ENCODE measurements at places on chromosomes 5 and 9.

DNA sequence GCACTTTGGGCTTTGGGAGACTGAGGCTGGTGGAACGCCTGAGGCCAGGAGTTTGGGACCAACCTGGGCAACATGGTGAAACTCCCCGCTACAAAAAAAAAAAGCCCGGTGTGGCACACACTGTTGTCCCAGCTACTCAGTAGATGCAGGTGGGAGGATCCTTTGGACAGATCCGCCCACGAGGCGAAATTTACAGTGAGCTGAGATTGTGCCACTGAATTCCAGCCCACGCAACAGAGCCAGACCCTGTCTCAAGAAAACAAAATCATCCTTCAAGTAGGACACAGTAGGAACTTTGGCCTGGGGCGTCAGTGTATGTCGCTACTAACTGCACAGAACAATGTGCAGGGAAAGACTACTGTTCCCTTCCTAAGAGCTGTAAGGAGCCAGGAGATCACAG is 4.8 kb downstream of the RPS14 start:
- DNase-seq: no peak

DNA sequence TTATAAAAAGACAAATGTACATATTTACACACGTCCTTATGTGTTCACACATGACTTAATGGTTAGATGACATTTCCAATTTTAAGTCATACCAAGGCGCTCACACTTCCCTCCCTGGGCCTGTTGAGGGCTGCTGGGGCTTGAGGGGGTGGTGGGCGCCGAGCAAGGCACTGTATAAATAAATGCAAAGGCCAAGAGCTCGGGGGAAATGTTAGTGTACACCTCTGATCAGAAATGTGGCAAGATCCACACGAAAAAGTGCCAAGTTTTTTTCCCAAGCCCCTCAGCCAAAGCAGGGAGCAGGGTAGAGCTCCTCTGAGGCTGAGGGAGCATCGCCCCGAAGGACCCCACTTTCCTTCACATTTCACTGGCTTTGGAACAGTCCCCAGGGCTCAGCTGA is 7.5 kb downstream of the IRF1 start:
- no peak for DNase-seq

DNA sequence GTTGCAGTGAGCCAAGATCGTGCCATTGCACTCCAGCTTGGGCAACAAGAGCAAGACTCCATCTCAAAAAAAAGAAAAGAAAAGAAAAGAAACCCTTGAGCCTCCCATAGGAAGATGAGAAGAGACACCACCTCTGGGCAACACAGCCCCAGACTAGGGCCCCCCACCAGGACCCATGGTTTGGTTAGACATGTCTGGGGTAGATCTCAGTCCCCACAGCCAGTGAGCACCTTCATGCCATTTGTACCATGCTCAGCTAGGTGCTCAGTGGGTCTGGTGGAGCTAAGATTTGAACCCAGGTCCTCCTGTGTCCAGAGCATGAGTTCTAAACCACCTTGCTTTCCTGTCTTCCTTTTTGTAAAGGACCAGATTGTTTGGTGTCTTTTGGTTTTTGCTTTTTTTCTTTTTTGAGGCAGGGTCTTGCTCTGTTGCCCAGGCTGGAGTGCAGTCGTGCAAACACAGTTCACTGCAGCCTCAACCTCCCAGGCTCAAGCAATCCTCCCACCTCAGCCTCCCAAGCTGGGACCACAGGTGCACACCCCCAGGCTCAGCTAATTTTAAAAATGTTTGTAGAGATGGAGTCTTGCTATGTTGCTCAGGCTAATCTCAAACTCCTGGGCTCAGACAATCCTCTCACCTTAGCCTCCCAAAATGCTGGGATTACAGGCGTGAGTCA is 11.7 kb downstream of the OLFML2A start:
- no peak for DNase-seq

GRCh38 chr5:133682451-133682850 is 70.1 kb upstream of the FSTL4 start:
- no peak for DNase-seq

- no peak for DNase-seq
Observed at GRCh38 chr5:16450163-16450562, 15.4 kb downstream of the ZNF622 start.

- peak; percentile 4 for DNase-seq
Observed at GRCh38 chr9:132590318-132591182, 8.1 kb downstream of the BARHL1 start.

- no peak for DNase-seq
Observed at GRCh38 chr5:10377081-10377480, 23.6 kb downstream of the MARCHF6 start.

- DNase-seq: no peak
Observed at GRCh38 chr9:107749787-107750444, 260.3 kb upstream of the KLF4 start.

- no peak for DNase-seq
Observed at GRCh38 chr9:26171691-26172090, 493.4 kb upstream of the TUSC1 start.

GRCh38 chr5:137275083-137275482 is 224.0 kb downstream of the SPOCK1 start:
- no peak for DNase-seq

DNA sequence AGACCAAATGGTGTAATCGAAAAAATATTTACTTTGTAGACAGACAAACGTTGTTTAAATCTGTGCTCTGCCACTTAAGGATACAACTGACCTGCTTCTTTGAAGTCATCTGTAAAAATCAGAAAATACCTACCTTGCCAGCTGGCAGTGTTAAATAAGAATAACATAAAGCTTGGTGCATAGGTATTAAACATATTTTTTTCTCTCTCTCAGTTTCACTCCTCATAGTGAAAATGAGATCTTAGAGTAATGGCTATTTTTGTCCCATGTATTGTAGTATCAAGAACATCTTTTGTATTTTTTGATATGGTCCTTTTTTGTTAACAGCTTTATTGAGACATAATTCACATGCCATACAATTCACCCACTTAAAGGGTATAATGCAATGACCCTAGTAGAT is 17.9 kb upstream of the RANBP17 start:
- DNase-seq: no peak

Data from activated naive CD4-positive, alpha-beta T cell treated with anti-CD3 and anti-CD28 coated beads, Interleukin-2, amount 50 U/mL, for 72 hours (primary cell).